ENCODE measurements at places on chromosomes 3 and 15.

- DNase-seq, result no peak
These were observed 100.1 kb downstream of the DPH6 start for GRCh38 chr15:35445891-35446290.

DNA sequence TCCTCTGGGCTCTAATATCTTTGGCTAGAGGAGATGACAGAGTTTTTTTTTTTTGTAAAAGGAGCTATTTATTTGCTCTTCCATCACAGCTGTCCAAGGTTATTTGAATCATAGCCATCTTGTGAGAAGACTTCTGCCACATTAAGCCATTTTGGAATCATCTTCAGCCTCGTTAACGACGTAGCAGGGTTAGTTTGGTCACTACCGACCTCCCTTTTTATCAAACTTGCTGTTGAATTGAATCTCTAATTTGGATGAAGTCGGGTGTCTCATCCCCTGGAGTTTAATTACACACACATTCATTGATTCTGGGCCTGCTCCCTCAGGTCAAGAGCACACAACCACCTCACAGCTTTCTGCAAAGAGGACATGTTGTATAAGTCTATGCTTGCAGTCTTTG lies 238.7 kb downstream of the CPNE4 start:
- DNase-seq, result no peak

- no peak for DNase-seq
These were observed 297.9 kb downstream of the FHIT start for GRCh38 chr3:60953351-60953750.

DNA sequence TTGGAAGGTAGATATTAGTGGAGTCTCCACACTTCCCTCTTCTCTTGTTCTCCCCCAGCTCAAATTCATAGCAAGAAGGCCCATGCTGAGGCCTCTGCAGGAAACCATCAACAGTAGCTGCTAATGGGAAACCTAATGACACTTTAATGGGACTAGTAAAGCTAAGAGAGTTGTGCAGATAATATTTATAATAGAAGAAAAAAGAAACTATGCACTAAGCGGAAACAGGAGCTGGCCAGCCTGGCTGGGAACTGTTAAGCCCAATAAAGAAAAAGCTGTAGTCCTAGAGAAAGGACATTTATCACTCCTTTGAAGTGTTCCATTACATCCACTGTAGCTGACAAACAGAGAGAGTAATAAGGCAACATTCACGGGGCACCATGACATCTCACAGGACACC lies 229.6 kb downstream of the IGSF11 start:
- DNase-seq, result no peak

DNA sequence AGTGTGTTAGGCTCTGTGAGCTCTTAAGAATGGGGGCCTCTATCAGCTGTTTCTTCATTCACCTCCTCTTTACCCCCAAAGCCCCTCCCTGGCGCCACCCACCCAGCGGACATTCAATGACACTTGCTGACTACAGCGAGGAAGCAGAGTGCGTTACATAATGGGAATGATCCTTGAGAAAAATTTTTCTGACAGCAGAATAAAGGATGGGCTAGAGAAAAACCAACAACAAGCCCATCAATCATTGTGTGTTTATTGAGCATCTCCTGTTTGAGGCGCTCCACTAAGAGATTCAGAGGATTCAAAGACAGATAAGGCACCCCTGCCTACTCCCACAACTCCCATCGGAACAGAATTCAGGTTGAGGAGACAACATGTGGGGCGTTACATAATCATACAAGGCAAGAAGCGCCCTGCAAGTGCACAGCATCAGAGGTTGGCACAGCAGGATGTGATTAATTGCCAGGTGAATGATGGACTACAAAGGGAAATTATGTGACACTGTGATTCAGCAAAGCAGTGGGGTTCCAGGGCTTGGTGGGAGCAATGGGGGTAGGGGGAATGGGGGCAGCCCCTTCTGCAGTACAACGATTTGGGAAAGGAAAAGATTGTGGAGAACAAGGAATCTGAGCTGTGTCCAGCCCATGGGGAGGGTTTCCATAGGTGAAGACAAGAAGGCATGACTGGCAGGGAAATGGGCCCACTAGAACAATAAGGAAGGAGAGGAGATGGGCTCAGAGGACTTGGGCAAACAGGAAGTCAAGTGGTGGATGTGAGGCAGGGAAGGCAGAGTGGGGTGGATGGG lies 141.3 kb upstream of the ATP2B2 start:
- no peak for DNase-seq

- DNase-seq, result peak; percentile 59
These were observed 32.4 kb downstream of the POC1A start for GRCh38 chr3:52121813-52122212.

DNA sequence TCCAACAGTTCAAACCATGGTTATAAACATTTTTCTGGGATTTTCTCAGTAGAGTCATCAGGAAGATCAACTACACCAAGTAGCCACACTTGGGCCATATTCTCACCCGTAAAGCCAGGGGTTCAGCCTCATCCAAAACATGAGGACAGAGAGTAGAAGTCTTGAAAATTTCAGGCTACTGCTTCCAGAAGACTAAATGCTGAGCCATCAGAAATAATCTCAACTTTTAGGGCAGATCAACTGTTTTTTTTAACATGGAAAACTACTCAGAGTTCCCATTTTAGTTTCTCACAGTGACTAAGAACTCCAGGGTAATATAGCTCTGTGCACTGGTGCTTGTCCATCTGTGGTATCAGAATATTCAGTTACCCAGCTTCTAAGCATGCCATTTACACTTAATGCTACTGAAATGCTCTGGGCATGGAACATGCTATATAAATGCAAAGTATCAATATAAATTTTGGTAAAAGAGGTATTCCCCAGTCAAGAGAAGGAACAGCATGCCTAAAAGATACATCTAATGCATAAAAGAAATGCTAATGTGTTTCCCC lies 300.1 kb upstream of the LRRN1 start:
- DNase-seq, result no peak
